A673 (cell line): ENCODE measurements at places on chromosomes 11 and 22. TPM values are rescaled to one million over a fixed set of nuclear protein-coding genes. Genes with fewer than 3 reads are reported as not detected.
A peak's percentile ranks its signal among the peaks of the same experiment; 100 is the strongest.

Gene INS
- not detected in 2 replicates for total RNA-seq

Gene OTOG
- not detected in 2 replicates for total RNA-seq

Gene PEX16
- 64.1 and 68.9 TPM in 2 replicates for total RNA-seq

Gene NEFH
- 21.4 and 22.0 TPM in 2 replicates for total RNA-seq

Gene TMEM191C
- total RNA-seq = 0.82 and 1.7 TPM in 2 replicates

DNA sequence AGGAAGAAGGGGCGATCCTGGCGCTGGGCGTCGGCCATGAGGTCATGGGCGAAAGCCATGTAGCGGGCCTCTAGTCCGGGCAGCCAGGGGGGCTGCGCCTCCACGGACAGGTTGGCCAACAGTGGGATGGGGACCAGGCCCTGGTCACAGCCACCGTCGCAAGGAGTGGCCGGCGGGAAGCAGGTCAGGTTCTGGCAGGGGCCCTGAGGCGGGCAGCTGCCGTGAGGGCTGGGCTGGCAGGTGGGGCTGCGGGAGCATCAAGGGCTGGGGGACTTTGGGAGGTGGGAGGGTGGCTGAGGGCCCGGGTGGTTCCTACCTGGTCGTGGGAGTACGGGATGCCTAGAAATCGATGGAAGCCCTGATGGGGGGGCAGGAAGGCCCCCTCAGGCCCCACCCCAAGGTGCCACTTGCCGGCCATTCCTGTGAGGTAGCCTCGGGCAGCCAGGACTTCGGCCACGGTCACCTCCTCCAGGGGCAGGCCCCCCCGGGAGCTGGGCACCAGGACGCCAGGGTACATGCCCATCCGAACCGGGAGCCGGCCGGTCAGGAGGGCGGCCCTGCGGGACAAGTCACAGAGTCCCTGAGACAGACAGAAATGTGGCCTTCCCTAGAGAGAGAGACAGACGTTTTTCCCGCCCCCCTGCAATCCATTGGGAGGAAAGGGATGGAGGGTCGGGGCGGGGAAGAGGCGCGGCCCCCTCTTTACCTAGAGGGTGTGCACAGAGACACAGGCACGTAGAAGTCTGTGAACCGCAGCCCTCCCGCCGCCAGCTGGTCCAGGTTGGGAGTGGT lies 906 bp downstream of the ARSA start:
- peak overlapping the region; percentile 96 for H3K4me3 ChIP-seq
- no peak overlapping the region for H3K27ac ChIP-seq
- peaks cover 7% of the 10 kb centered on the region for H3K4me1 ChIP-seq

GRCh38 chr22:43216738-43217137 lies 29.8 kb upstream of the TTLL12 start:
- no peaks in the 10 kb centered on the region for H3K27me3 ChIP-seq
- H3K36me3 ChIP-seq = no peaks in the 10 kb centered on the region
- no peaks in the 10 kb centered on the region for H3K4me1 ChIP-seq

DNA sequence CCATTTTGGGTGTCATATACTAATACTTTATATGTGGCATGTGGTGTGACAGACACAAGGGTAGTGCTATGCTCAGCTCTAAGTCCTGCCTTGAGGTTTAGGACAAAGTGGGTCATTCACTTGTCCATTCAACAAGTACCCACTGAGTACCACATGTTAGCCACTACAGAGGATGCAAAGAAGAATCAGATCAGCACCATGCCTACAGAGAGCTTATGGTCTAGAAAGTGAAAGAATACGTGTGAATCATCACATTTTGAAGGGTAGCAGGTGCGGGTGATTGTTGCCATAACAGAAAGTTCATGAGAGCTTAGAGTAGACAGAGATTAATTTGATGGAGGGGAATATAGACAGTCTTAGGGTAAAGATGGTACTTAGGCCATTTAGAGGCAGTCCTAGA lies 18.3 kb downstream of the CLMP start:
- no peaks in the 10 kb centered on the region for H3K36me3 ChIP-seq
- DNase-seq = no peak
- H3K4me1 ChIP-seq = peaks cover 54% of the 10 kb centered on the region

DNA sequence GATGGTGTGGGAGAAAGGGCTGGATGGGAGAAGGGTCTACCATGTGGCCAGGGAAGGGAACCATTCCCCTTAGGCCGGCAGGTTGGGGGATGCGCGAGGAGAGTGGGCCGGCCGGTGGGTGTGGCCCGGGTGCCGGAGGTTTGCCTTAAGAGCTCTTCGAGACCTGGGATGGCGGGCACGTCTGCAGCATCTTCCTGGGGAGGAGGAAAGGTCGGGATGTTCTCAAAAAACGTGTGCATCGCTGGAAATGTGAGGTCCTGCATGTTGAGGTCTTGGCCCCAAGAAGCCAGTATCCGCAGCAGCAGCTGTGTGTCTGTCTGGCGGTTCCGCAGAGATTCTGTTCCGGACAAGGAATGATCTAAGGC lies 1.4 kb downstream of the NAV2 start:
- H3K27ac ChIP-seq = no peak overlapping the region
- DNase-seq = no peak
- no peaks in the 10 kb centered on the region for H3K4me1 ChIP-seq
- H3K36me3 ChIP-seq = no peaks in the 10 kb centered on the region

GRCh38 chr22:39707816-39708215 lies 137.3 kb downstream of the CACNA1I start:
- H3K27ac ChIP-seq = peak overlapping the region; percentile 46
- H3K27me3 ChIP-seq = no peaks in the 10 kb centered on the region
- H3K4me3 ChIP-seq = no peak overlapping the region
- peaks cover 37% of the 10 kb centered on the region for H3K4me1 ChIP-seq

DNA sequence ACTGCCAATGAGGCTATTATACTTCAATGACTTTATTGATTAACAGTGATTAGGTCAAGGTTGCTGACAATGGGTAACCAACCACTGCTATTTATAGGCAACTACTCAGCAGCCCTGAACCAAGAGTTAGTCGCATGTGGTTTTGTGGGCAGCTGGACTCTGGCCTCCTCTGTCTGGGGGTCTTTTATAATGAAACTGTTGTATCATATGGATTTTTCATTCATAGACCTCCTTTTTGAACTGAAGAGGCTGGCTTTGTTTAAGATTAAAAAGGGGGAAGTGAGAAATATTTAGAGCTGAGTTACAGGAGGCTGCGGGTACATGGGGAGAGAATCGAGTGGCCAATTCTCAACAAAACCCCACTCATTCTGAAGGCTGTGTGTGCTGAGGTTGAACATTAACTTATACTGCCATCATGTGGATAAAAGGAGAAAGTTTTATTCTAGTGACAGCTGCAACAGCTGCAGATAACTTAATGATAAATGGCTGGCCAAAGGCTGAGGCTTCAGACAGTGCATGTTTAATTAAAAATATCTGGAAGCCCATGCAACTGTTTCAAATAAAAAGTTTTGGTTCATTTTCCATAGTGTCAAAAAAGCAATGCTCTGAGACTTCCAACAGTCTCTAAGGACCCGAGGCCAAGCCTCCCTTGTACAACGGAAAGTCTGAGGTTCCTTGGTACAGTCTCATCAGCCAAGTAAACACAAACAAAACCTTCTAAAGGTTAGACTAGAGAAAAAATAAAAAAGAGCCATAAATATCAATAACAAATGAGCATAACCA lies 682.6 kb downstream of the KCNA4 start:
- no peaks in the 10 kb centered on the region for H3K4me1 ChIP-seq
- H3K36me3 ChIP-seq = no peaks in the 10 kb centered on the region
- DNase-seq = peak; percentile 92
- H3K4me3 ChIP-seq = no peak overlapping the region

GRCh38 chr11:72254299-72254993 lies 10.5 kb upstream of the PHOX2A start:
- H3K4me3 ChIP-seq = no peak overlapping the region
- DNase-seq = no peak

DNA sequence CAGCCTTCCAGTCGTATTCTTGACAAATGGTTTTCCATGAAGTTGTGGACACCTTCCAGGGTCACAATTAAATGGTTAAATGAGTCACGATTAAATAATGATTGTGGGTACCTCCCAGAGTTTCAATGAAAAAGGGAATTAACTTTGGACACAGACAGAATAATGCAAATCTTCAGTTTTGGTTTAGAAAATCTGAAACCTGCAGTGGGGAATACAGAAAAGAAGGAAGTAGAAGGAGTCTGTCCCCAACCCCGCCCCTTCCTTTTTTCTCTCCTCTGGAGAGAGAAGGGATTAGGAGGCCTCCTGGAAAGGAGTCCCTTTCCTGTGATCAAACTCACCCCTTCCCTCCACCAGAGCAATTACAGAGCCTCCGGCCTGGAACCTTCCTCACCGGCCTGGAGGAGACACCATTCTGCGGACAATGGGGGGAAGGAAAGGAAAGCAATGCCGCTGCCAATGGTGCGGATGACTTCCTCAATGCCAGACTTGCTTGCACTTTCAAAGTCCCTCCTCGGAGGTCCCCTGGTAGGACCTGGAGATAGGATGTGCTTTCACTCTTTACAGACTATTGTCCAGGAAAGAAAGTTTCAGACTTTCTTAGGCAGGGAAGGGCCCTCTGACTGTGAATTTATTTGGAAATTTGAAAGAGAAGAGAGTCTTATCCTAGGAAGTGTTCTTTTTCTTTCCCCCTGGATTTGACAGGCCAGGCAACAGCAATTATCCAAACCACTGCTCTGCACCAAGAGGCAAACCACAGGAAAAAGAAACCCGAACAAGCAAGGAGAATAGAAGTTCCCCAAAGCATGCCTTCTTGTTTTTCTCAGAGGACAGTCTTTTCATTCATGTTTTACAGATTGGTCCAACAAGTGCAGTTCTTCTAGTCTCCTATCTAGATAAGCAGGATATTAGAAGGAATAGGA lies 86.8 kb downstream of the PTPRJ start:
- H3K36me3 ChIP-seq = no peaks in the 10 kb centered on the region
- peak; percentile 54 for DNase-seq
- no peaks in the 10 kb centered on the region for H3K27me3 ChIP-seq
- no peak overlapping the region for H3K4me3 ChIP-seq

DNA sequence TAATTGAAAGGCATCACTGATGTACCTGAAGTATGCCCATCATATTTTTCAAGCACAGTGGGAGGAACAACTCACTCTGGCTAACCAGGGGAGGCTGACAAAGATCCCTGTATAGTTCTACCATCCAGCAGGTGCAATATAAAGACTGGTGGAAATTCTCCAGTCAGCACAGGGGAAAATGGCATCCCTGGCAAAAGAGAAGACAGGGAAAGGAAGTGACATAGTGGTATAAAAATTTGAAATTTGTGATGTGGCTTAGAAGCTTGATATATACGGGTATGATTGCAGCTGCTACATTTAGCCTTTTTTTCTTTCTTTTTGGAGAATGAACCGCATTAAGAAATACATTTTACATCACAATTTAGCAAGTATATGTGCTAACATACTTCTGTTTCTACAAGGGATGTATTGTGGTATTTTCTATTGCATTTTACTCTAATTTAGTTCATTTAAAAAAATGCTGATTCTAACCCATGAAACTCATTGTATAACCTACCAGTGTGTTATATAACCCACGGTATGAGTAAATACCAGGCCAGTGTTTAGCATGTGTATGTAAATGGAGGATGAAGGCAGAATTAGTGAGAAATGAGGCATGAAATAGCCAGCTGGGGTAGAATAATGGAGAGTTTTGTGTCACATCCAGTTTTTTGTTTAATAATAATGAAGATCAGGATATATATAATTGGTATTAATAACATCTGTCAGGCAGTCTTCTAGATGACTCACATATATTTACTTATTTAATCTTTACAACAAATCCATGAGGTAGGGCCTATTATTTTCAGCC lies 186.1 kb downstream of the ARHGAP42 start:
- H3K36me3 ChIP-seq = no peaks in the 10 kb centered on the region
- H3K4me1 ChIP-seq = peaks cover 21% of the 10 kb centered on the region
- no peak overlapping the region for H3K27ac ChIP-seq

DNA sequence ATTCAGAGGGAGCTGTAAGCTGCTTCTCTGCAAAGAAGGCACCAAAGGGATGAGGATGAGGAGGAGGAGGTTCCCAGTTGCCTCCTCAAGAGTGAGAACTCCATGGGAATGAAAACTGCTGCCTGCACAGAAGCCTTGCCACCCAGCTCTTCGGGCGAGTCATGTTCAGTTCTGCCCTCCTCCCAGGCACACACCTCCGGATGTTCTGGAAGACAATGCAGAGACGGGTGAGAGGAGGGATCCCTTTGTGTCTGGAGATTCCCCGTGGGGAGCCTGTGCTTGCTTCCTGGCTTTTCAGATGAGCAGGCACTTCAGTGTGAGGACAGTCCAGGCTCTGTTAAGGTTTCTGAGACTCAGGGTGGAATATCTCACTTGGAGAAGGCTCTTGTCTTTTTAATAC lies 295.6 kb downstream of the DDX10 start:
- DNase-seq = peak; percentile 73
- no peak overlapping the region for H3K4me3 ChIP-seq
- H3K27me3 ChIP-seq = no peaks in the 10 kb centered on the region
- no peak overlapping the region for H3K27ac ChIP-seq
- H3K4me1 ChIP-seq = peaks cover 17% of the 10 kb centered on the region

- H3K4me3 ChIP-seq = peak overlapping the region; percentile 4
- H3K27ac ChIP-seq = no peak overlapping the region
- no peaks in the 10 kb centered on the region for H3K27me3 ChIP-seq
- DNase-seq = peak; percentile 82
Observed at GRCh38 chr11:32333320-32333991, 101.9 kb downstream of the WT1 start.

GRCh38 chr22:49368976-49369725 lies 458.5 kb downstream of the BRD1 start:
- H3K4me1 ChIP-seq = no peaks in the 10 kb centered on the region
- no peaks in the 10 kb centered on the region for H3K36me3 ChIP-seq
- DNase-seq = peak; percentile 71
- peak overlapping the region; percentile 41 for H3K4me3 ChIP-seq

DNA sequence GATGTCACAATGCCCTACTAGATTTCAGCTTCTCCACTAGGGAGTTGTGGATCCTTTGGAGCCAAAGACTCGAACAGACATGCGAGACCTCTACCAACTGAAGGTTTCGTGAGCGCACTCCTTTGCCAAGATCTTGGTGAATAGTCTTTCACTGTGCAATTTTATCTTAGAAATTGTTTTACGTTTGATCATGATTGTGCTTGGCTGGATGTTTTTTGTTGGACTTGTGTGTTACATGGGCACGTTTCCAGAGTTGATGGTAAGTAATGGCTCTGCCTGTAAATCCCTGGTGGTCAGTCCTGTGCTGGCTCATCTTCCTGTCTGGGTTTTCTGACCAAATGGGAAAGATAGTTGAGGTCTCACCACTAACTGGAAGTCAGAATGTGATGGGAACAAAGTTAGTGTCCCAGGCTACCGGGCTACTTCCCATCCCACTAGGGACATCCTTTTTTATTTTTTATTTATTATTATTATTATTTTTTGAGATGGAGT lies at the start of gene MISFA:
Gene MISFA (plus strand): TSS at position 51 of the 492 bp plus-strand sequence. CDS start 140 bp downstream, at position 191.
- DNase-seq = no peak
- no peaks in the 10 kb centered on the region for H3K27me3 ChIP-seq
- no peak within 1 kb of the TSS for H3K4me3 ChIP-seq
- H3K4me1 ChIP-seq = no peaks in the 10 kb centered on the region

DNA sequence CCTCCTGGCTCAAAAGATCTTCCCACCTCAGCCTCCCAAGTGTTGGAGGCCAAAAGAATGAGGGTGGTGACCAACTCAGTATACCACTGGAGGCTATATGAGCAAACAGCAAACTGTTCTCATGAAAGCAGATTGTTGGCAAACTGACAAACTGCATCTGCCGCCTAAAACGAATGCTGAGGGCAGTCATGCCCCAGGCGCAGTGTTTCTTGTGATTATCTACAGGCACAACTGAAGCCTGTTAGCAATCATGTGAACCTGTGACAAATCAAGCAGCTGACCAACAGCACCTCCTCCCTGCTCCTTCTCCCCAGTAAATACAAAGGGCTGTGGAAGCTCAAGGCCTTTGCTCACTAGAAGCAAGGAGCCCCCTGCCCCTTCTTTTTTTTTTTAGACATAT lies 47.8 kb downstream of the BTBD10 start:
- no peak overlapping the region for H3K4me3 ChIP-seq
- no peak overlapping the region for H3K27ac ChIP-seq
- no peaks in the 10 kb centered on the region for H3K4me1 ChIP-seq
